ENCODE measurements at places on chromosomes 16 and 17.

- DNase-seq, result no peak
Measured at GRCh38 chr16:84806256-84806889, 13.4 kb upstream of the CRISPLD2 start.

- DNase-seq, result no peak
Measured at GRCh38 chr16:66920924-66921680, 2.4 kb upstream of the CDH16 start.

DNA sequence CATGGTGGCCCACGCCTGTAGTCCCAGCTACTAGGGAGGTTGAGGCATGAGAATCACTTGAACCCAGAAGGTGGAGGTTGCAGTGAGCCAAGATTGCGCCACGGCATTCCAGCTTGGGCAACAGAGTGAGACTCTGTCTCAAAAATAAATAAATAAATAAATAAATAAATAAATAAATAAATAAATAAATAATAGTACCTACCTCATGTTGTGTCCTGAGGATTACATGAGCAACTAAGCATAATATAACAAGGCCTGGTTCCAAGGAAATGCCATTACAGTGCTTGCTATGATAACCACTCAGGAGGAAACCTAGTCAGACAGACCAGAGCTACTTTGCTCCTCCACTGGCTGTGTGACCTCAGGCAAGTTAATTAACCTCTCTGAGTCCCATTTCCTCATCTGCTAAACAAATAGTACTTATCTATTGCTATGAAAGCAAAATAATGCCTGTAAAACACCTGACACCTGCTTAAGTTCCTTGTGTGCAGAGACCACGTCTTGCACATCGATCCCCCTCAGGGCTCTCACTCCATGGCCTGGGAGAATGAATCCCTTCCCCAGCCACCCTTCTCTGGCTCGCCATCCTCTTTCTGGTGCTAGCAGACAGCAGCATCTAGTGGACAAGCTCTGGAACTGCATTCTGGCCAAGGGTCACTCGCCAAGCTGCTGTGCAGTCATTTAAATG, 7.5 kb downstream of the EPOP start:
- peak; percentile 34 for DNase-seq

- no peak for DNase-seq
Measured at GRCh38 chr16:50059669-50060068, 6.1 kb upstream of the HEATR3 start.

DNA sequence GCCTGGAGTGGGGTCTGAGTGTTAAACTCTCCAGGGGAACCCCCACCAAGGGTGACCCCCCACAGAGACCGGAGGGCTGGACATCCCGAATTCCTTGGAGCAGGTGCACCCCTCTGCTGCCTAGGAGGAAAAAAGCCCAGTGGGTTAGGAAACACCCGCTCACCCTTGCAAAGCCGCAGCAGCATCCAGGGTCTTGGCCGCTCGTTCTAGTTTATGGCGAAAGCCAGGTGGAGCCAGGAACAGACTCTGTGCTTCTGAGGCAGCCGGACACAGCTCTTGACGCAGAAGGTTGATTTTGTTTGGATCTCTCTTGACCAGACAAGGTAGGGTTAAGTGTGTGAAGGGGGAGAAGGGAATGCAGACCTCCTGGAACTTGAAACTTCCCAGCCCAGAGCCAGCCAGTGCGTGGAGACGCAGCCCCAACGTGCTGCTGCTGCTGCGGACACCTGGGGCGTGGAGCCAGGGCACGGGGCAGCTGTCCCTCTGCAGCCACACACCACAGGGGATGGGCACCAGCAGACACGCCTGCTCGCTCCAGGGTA, 154.5 kb downstream of the LAT start:
- DNase-seq, result no peak

- no peak for DNase-seq
Measured at GRCh38 chr17:33521784-33522183, 228.7 kb upstream of the ASIC2 start.

DNA sequence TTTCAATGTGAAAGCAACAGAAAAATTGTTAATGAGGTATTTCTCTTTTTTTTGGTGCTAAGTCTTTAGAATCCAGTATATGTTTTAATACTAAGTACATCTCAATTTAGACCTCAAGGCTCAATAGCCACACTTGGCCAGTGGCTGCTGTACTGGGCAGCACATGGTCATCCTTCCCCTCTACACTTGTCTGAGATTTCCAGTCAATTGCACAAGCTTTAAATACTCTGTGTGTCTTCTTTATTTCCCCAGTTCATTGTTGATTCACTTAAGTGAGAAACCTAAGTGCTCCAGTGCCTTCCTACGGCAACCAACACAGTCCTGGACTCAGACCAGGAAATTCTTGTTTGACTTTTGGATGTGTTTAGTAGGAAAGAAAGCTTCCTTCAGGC, 62.2 kb downstream of the TNRC6C start:
- no peak for DNase-seq

DNA sequence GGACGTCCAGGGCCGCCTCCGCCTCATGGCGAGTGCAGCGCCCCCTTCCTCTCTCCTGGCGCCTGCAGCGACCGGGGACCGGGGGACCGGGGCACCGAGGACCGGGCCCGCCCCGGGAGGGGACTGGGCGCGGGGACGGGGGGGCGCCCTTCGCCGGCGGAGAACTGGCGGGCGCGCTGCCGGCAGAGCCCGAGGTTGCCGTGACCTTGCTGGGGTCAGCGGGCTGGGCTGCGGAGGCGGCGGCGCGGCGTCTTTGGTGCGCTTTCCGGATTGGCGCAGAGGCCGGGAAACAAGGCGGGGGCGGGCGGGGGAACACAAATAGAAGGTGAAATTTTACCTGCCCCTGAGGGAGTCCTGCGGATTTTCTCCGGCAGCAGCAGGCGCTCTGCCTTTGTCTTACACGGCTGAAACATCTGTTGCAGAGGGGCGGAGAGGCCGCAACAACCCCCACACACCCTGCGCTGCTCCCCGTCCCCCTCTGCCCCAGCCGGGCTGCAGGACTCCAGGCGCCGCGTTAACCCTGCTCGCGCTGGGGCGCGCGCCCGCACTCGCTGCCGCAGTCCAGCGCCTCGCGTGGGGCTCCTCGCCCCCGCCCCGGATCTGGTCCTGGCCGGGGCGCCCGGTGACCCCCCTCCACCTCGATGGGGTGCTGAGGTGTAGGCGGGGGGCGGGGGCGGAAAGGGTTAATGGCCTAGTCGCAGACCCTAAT, 53.5 kb downstream of the SREBF1 start:
- DNase-seq, result peak; percentile 40

- peak; percentile 43 for DNase-seq
Measured at GRCh38 chr17:43694081-43694870, 32.6 kb upstream of the MEOX1 start.

- no peak for DNase-seq
Measured at GRCh38 chr17:55576237-55576995, 65.2 kb upstream of the SMIM36 start.
